Suppressor macrophage (primary cell): ENCODE measurements at places on chromosomes 3 and 15.
A peak's percentile ranks its signal among the peaks of the same experiment; 100 is the strongest.

GRCh38 chr15:96053031-96053780 lies 277.3 kb upstream of the NR2F2 start:
- no peak for DNase-seq

- no peak for DNase-seq
Observed at GRCh38 chr3:104879919-104880318, 486.8 kb upstream of the ALCAM start.

DNA sequence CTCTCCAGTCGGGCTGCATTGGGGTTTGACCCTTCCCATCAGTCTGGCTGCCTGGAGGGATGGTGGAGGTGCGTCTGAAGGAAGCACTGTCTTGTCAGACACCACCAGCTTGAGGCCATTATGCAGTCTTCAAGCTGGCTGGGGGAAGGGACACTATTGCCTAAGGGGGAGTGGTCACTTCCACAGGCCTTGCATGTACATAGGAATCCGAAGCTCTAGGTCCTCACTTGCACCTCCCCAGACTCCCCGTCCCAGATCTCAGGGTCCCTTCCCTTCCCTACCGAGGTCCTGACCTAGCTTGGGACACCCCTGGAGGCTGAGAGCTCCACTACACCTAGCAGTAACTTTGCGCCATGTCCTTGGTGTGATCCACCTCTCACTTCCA lies 48.6 kb upstream of the KLF13 start:
- DNase-seq: no peak

DNA sequence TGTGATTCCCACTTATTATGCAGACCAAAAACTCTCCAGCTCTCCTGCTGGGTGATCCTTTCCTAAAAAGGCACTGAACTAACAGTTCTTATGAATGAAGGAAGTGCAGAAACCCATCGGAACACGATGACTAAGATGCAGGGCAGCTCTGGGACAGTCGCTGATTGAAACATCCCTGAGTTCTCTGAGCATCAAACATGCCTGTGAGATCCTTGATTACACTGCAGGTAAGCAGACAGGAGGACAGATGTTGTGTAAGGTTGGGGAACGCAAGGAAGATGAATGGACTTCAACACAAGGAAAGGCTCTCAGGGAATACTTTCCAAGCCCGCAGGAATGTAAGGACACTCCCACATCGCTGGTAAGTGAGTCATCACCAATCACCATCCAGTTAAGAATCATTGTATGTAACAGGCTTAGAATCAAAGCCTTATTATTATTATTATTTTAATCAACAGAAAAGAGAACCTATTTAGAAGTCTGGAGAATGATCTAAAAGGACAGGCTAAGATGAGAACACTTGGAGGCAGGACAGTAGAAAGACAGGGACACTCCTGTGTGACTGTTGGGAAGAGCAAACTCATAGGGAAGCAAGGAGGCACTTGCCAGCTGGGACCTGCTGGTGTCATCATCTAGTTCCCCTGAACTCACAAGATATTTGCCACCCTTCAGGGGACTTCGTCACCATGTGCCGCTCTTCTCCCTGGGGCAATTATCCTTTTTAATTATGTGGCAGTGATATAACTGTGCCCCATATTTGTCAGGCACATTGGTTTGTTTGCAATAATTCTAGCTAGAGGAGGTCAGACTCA lies 26.0 kb downstream of the TMEM158 start:
- no peak for DNase-seq

DNA sequence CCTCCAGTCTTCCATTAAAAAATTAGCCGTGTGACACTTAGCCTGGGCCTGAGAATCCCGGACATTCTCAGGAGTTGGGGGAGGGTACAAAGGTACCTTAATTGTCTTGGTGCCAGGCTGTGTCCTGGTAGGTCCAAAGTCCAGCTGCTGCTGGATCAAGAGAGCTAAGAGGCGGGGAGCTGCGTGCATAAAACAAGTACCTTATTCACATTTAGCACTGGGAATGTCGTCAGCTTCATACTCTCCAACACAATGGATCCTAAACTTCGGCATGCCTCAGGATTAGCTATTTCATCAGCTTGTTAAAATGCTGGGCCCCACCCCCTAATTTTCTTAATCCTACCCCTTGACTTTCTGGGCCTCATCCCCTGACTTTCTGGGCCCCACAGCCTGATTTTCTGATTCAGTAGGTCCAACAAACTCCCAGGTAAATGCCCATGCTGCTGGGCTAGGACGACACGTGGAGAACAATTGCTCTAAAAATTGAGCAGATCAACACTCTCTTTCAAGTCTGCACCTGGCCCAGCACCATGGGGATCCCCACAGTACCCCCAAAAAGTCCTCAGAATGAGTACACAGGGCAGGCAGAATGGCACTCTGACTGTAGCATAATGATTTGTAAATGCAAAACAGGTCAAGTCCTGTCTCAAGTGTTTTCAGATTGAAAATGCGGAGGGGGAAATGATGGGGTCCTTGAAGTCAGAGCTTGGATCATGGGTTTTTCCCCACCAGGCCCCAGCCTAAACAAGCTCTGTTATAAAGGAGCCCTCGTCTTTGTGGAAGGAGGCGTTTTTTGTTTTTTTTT lies 5.6 kb upstream of the AEN start:
- no peak for DNase-seq

GRCh38 chr3:168914662-168915061 lies 748.9 kb downstream of the MECOM start:
- DNase-seq: no peak

GRCh38 chr15:57134071-57134605 lies 215.7 kb downstream of the TCF12 start:
- DNase-seq: no peak

- no peak for DNase-seq
Observed at GRCh38 chr3:123054931-123055330, 11.9 kb upstream of the PDIA5 start.

GRCh38 chr3:142224482-142225072 lies 808 bp downstream of the GK5 start:
- peak; percentile 6 for DNase-seq

- DNase-seq: no peak
Observed at GRCh38 chr3:174846055-174846454, 13.1 kb upstream of the NAALADL2 start.

DNA sequence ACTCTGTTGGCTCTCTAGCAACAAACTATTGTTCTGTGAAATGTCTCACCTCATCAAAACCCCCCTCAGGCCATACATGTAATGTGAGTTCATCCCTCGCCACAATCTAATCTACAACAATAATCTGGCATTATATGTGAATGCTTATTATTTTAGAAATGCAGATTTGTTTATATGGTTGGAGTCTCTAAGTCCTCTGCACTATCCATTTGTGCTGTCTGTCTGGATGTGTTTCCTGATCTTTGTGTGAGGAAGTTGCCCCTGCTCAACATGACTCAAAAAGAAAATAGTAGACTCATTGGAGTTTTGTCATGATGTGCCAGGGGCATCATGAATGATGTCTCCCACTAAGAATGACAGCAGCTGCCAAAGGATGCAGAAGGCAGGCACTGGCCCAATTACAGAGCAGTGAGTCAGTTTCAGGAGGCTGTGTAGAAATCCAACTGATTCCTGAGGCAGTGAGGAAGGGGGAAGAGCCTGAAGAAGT lies 161.6 kb upstream of the PDZRN3 start:
- DNase-seq: no peak
